ENCODE measurements at places on chromosomes 13 and 19.

- DNase-seq, result no peak
Observed at GRCh38 chr13:62205273-62205672, 789.6 kb upstream of the PCDH20 start.

DNA sequence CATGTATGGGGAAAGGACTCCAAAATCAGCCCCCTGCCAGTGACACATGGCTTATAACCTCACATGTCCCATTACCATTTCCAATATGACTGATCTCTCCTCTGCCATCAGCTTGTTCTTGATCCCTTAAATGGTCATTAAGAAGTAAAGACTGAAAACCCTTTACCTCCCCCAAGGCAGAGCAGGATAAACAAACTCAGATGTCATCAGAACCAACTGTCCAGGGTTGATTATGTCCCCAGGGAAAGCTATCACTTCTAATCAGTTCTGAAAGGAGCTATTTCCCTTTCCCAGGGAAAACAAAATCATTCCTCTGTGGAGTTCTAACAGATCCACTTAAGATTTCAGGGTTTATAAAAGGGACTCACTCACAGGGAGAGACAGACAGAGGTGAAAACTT is 350.9 kb downstream of the SUCLA2 start:
- DNase-seq, result no peak

DNA sequence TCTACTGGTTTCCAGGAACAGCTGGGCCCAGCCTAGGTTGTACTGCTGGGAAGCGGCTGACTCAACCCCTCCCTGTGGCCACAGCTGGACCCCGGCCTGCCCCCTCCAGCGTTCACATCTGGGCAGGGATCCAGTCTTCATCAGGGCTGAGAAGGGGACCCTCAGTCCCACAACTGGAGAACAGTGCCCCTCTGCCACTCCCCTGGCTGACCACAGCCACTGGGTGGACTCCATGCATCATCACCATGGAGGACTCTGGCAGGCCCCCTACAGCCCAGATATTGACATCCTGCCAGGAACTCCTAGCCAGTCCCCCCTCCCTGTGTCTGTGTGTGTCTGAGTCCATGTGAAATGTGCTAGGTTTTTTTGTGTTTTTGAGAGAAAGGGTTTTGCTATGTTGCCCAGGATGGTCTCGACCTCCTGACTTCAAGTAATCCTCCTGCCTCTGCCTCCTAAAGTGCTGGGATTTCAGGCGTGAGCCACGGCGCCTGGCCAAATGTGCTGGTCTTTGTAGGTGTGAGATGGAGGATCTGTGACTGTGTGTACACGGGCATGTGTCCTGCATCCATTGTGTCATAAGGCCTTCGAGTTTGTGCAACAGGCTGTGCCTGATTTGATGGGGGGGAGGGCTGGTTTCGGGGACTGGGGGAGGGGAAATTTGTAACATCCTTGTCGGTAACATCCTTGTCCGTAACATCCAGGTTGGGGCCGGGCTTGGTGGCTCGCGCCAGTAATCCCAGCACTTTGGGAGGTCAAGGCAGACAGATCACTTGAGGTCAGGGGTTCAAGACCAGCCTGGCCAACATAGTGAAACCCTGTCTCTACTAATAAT is 4.0 kb upstream of the HOOK2 start:
- no peak for DNase-seq

- no peak for DNase-seq
Observed at GRCh38 chr19:47028195-47028601, 8.6 kb downstream of the NPAS1 start.

- no peak for DNase-seq
Observed at GRCh38 chr13:104823071-104823470, 1712.4 kb downstream of the EFNB2 start.

- DNase-seq, result no peak
Observed at GRCh38 chr13:29550430-29550988, 45.0 kb downstream of the SLC7A1 start.

DNA sequence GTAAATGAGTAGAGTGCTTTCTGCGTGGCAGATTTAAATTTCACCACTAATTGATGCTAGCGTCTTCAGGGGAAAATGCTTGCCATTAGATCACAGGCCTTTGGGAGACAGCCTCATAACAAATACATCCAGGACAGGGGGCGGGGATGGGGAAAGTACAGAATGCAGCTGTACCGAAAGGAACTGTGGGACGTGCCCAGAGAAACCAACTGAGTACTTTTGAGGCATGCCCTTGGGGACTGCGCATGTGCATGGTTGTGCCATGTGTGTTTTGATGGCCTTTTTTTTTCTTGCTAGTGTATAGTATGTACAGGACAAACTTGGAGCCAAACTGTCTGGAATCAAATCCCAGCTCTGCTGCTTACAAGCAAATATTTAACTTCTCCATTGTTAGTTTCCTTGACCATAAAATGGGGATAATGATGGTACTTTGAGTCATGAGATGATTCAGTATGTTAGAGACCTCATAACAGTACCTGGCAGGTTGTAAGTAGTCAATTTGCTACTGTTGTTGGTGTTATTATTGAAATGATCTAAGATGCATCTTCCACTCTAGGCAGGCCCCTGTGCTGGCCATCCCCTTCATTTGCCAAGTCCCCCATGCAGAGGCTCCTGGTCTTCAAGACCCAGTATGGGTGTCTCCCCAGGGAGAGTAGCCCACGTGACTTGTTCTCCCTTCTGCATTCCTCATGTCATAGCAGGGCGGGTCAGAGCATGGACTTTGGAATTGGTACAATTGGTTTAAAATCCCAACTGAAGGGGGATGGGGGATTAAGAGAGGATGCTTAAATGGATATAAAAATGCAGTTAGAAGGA is 68.3 kb upstream of the NPAS1 start:
- no peak for DNase-seq

DNA sequence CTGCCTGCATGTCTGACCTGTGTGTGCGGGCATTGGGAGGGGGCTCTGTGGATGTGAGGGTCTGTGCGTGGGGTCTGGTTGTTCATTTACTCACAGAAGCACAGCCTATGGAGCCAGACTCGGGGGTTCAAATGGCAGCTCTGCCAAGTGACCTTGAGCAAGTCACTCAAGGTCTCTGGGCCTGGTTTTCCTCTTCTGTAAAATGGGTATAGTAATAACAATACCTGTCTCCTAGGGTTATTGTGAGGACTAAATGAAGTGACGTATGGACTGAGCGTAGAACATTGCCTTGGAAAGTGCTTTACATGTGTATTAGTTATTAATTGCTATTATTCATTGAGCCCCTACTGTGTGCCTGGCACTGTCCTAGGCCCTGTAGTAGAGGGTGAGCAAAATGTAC is 24.4 kb downstream of the CKM start:
- DNase-seq, result no peak
